ENCODE measurements at places on chromosomes 2 and 18.
A peak's percentile ranks its signal among the peaks of the same experiment; 100 is the strongest.

DNA sequence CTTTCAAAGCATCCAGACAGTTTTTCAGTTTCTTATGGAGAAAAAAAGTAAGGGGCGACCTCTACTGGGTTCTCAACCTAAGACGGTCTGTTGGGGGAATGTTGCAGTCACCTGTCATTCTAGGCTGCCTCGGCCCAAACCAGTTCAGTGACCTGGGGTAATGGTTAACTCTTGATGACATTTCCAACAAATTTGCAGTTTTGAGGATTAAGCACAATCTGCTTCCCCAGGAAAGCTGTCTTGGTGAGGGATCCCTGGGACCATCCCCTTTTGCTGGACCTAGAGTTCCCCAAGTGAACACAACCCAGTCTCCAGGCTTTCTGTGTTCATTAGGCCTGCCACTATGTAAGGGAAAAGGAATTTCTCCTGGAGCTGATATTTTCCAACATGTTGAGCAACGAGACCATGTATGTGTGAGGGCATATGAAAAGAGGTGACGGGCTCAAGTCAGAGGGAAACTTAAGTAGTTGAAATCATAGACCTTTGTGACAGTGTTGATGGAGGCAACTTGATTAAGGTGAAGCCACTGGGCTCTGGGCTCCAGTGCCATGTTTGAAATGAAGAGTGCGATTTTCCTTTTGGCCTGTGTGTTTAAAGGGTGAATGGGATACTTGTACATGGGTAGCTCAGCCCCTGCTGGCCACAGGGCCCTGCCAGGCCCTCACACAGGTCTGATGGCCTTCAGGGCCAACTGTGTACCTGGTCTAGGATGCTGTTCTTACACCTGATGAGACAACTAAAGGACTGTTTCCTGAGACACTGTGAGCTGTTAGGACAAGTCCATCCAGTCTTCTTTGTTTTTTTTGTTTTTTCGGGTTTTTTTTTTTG lies 27.0 kb downstream of the FOSL2 start:
- H3K4me3 ChIP-seq = no peak overlapping the region
- no peaks in the 10 kb centered on the region for H3K27me3 ChIP-seq
- H3K36me3 ChIP-seq = peaks cover 30% of the 10 kb centered on the region
- H3K4me1 ChIP-seq = peaks cover 44% of the 10 kb centered on the region
- DNase-seq = no peak

DNA sequence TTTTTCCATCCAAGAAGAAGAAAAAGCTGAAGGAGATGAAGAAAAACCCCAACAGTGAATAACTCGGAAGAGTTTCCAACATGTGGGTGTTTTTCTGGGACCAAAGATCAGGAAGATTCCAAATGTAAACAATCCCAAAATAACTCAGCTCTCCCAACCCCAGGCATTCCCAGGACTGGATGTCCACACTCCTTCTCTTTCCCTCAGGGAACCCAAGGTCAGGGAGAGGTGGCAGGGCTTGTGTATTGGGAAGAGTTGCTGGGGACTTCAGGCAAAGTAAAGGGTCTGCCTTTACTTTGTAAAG lies 268.0 kb downstream of the DYSF start:
- DNase-seq = no peak
- H3K36me3 ChIP-seq = no peaks in the 10 kb centered on the region
- H3K4me3 ChIP-seq = no peak overlapping the region
- no peak overlapping the region for H3K27ac ChIP-seq
- no peaks in the 10 kb centered on the region for H3K4me1 ChIP-seq

GRCh38 chr2:99066075-99066958 lies 75.2 kb upstream of the C2orf15 start:
- no peaks in the 10 kb centered on the region for H3K36me3 ChIP-seq
- H3K27ac ChIP-seq = no peak overlapping the region
- peak; percentile 62 for DNase-seq
- H3K27me3 ChIP-seq = no peaks in the 10 kb centered on the region
- H3K4me1 ChIP-seq = peaks cover 3% of the 10 kb centered on the region

DNA sequence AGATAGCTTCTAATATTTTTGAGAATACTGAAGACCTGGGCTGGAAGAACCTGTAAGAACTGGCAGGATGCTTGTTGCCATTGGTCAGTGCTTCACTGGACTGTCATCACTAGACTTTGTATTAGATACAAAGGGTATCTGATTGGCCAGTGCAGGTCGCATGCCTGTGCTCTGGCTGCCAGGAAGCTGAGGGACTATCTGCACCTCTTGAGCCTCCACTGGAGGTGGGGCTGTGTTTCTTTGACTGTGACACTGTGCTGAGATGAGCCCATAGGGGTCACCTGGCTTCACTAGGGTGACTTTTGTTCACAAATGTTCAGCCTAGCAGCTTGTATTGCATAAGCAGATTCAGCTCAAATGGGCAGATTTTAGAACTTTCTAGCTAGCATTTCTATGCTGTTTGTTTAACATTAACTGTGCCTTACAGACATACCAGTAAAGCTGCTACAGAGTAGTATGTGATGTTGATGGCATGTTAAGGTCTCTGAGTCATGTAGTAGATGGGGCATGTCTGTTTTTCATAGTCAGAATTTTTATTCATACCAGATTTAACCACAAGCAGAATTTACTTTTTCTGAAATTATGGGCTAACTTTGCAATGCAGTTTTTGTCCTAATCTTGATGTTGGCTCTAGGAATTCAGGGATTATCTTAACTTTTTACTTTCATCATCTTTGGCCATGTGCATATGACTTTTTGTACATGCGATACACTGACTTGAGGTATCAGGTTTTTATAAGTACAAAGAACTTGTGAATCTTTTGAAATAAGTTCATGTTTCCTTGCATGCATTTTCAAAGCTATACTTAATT lies 56.1 kb downstream of the RHBDD1 start:
- no peak overlapping the region for H3K4me3 ChIP-seq

DNA sequence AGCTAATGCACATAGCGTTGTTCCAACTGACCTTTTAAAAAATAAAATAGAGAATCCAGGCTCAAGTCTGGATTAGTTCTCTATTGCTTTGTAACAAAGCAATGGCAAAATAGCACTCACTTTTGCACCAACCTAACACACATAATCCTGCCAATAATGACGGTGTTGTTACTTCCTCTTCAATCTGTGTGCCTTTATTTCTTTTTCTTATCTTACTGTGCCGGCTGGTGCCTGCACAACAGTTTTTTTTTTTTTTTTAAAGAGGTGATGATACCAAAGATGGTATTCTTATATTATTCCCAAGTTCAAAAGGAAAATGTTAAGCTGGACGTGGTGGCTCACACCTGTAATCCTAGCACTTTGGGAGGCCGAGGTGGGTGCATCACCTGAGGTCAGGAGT lies 3.4 kb downstream of the PLB1 start:
- H3K27ac ChIP-seq = no peak overlapping the region
- H3K36me3 ChIP-seq = no peaks in the 10 kb centered on the region
- H3K4me3 ChIP-seq = no peak overlapping the region
- no peaks in the 10 kb centered on the region for H3K4me1 ChIP-seq
- peaks cover 36% of the 10 kb centered on the region for H3K27me3 ChIP-seq
- no peak for DNase-seq

DNA sequence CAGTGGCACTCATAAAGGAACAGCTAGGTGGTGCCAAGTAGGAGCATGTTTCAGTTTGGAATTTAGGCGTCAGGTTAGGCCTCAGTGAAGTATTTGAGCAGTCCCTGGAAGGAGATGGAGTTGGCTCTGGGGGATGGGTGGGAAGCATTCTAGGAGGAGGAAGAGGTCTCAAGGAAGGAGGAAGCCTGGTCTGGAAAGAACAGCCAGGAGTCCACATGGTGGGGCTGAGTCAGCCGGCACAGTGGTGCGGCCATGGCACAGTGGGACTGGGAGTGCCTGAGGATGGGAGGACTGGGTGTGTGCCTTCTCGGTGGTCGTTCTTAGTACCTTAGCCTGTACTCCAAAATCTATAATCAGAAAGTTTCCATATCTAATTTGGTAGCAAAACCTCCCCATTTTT lies 373.3 kb downstream of the PTPRM start:
- no peak overlapping the region for H3K4me3 ChIP-seq
- no peaks in the 10 kb centered on the region for H3K27me3 ChIP-seq
- no peak for DNase-seq
- no peak overlapping the region for H3K27ac ChIP-seq

DNA sequence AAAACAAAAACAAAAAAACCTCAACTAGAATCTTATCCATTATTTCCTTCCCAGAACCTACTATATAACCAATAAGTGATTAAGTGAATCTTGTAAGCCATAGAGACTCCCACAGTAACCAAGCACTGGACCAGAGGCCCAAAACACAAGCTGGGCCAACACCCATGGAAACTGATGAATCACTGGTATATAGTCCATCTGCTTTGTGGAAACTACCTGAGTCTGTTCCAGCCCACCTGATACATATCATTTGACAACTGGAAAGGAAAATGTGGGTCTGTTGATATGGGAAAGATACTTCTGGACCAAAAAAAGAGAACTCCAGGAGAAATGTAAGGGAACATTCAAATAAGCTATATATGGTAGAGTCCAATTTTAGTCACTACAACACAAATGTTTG lies 252.8 kb downstream of the MREG start:
- H3K27me3 ChIP-seq = peaks cover 2% of the 10 kb centered on the region
- H3K27ac ChIP-seq = no peak overlapping the region
- H3K36me3 ChIP-seq = no peaks in the 10 kb centered on the region
- no peaks in the 10 kb centered on the region for H3K4me1 ChIP-seq

DNA sequence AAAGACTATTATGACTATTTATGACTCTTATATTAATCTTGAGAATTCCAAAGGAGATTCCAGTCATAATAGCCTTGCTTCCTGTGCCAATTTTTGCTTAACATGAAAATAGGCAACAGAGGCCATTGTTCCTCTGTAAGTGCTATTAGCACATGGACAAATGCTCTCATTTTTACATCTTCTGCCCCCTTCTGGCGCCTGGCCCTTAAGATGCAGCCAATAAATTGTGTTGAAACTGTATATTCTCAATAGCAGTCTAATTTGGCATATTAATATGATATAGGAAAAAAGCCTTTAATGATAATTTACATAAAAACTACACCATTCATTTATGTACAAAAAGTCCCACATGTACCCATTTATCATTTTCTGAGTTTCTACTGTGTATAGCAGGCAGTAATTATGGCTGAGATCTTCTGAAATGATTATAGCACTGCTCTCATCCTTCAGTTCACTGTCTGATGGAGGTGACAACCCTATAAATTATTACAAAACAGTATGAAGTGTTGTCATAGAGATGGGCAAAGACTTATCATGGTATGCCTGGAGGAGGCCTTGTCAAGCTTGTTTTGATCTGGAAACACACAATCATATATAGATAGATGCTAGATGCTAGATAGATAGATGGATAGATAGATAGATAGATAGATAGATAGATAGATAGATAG lies 613.3 kb downstream of the TSN start:
- no peaks in the 10 kb centered on the region for H3K27me3 ChIP-seq
- H3K27ac ChIP-seq = no peak overlapping the region
- H3K4me1 ChIP-seq = no peaks in the 10 kb centered on the region
- no peak for DNase-seq

DNA sequence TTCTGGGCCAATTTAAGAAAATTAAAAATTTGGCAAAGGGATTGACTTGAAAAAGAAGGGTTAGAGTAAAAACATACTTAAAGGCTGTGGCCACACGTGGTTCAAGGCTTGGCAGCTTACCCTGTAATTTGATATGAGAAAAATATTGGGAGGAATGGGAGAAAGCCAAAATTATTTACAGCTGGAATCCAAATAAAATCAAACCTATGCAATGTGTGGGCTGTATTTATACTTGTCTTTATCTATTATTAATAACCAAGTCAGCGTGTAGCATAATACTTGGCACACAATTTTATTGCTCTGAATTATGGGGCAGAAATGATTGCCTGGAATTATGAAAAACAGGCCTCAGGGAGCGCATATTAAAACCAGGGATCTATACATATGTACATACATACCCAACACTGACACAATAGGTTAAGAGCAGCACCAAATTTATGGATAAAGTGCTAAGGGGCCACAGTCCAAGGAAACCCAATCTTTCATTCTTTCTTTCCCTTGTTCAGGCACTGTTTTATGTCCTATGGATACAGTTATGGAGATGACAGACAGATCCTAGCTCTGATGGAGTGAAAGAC lies 35.6 kb downstream of the FAM124B start:
- no peaks in the 10 kb centered on the region for H3K36me3 ChIP-seq
- H3K27me3 ChIP-seq = no peaks in the 10 kb centered on the region
- no peak for DNase-seq

DNA sequence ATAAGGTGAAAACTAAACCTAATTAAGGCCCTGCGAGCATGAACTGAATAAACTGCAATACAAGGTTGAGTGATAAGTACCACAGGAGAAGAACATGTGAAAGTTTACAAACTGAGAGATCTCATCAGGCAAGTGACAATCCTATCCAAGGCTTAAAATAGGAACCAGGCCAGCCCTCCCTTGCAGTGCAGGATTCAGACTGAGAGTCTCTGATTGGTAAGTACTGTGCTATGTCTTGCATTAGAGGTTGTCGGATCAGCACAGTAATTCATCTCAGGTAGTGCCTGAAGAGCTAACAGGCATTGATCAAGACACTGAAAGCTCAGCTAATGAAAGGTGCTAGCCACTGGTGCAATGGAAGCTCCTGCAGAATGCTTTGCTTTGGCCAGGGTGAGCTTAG lies 801.7 kb upstream of the ID2 start:
- H3K27ac ChIP-seq = no peak overlapping the region
- no peaks in the 10 kb centered on the region for H3K4me1 ChIP-seq
- no peak overlapping the region for H3K4me3 ChIP-seq
- no peaks in the 10 kb centered on the region for H3K36me3 ChIP-seq
- no peak for DNase-seq

- H3K36me3 ChIP-seq = no peaks in the 10 kb centered on the region
- H3K4me3 ChIP-seq = no peak overlapping the region
- H3K4me1 ChIP-seq = peaks cover 13% of the 10 kb centered on the region
- peaks cover 50% of the 10 kb centered on the region for H3K27me3 ChIP-seq
Observed at GRCh38 chr2:235268535-235268934, 225.3 kb upstream of the AGAP1 start.

- H3K4me3 ChIP-seq = no peak overlapping the region
- H3K4me1 ChIP-seq = no peaks in the 10 kb centered on the region
- DNase-seq = no peak
Observed at GRCh38 chr2:173692068-173692467, 273.1 kb downstream of the SP3 start.

DNA sequence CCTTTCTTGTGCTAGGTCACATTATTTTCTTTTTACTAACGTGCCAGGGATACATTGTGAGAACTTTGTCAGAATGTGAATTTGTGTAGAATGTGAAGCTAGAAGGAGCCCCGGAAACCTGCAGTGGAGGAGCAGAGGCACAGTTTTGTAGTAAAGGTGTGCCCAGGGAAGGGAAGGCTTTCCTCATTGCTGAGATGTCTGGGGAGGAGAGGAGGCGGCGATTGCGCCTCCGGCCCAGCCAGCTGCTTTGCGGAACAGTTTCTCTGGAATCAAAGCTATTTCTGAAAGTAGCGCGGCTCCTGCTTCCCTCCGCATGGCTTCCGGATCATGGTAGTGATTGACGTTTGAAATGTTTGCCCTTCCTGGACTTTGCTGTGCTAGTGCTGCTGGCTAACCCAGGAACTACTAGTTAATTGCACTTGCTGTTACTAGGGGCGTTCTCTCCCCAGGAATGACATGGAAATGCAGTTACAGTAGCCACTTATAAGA lies 83.1 kb upstream of the RBM44 start:
- H3K36me3 ChIP-seq = peaks cover 55% of the 10 kb centered on the region
- no peaks in the 10 kb centered on the region for H3K27me3 ChIP-seq
- peaks cover 34% of the 10 kb centered on the region for H3K4me1 ChIP-seq
- no peak overlapping the region for H3K4me3 ChIP-seq
- no peak for DNase-seq
